Stimulated activated CD4-positive, alpha-beta T cell treated with anti-CD3 and anti-CD28 coated beads, Interleukin-12 subunit alpha, Interleukin-12 subunit beta, amount 100 ng/mL, for 24 hours (primary cell): ENCODE measurements at places on chromosomes 3 and 15.

- no peak for DNase-seq
Measured at GRCh38 chr3:41053220-41053619, 146.1 kb upstream of the CTNNB1 start.

DNA sequence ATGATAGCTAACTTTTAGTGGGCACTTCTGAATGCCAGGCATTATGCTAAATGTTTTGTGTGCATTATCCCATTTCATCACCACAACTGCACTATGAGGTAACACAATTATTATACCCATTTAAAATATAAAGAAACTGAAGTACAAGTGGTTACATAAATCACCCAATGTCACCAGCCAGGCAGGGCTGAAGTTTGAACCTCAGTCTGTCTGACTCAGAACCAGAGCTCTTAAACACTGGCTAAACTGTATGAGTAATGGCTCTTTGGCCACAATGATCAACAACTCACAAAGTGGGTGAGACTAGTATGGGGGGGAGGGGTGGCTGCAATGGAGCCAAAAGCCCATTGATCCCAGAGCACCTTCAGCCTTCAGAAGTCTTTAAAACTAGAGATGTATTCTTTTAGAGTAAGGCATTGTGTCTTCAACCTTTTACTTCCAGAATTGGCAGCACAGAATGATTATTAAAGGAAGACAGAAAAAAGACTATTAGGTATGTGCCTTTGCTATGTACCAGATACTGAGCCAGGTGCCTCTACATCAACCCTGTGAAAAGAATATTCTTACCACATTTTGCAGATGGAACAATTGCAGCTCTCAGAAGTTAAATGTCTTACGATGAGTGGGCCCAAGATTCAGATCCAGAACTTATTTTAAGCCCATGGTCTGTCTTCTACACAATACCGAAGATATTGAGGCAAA lies 166.9 kb downstream of the UACA start:
- no peak for DNase-seq

- DNase-seq: no peak
Measured at GRCh38 chr15:37253877-37254276, 153.5 kb upstream of the MEIS2 start.

GRCh38 chr3:142502187-142502985 lies 54.5 kb upstream of the XRN1 start:
- no peak for DNase-seq

DNA sequence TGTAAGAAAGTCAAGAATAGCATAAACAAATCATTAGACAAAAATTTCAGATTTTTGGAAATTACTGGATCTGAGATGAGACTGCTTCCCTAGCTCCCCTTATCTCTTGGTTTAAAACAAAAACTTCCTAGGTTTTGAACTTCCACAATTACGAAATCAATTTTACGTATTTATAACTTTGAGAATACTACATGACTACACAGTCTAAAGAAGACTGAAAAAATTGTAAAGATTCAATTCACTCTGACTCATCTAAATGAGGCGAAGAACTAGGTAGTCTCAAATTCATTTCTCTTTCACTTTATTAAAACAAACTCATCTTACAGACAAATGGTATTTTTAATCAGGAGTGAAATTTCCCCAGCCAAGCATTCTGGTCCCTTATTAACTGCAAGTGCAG lies 10.3 kb downstream of the CCDC54 start:
- DNase-seq: no peak

DNA sequence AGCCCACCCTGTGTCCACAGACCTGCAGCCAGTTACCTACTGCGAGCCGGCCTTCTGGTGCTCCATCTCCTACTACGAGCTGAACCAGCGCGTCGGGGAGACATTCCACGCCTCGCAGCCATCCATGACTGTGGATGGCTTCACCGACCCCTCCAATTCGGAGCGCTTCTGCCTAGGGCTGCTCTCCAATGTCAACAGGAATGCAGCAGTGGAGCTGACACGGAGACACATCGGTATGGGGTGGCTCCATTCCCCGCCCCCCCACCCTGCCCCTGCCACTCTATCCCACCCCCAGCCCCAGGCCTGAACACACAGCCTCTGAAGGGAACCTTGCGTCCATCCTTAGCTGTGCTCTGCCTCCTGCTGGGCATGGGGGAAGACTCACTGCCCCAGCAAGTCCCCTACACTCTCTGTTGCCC lies 73.2 kb downstream of the AAGAB start:
- no peak for DNase-seq

- DNase-seq: no peak
Measured at GRCh38 chr15:49712846-49713450, 92.1 kb downstream of the DTWD1 start.

DNA sequence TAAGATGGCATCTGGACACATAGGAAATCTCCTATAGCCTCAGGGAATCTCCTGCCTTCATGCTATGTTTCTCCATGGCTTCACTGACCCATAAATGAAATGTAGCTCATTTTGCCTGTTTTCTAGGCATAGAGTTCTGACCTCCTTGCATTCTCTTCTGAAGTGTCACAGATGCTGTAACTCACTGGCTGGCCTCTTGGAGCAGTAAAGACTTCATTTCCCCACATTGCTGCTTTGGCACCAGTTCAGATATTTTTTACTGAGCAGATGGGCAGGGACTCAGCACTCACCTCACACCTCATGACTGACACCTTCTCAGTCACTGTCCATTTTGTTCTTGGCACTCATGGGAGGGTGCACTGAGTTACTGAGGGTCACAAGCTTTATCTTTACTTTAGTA lies 286.7 kb upstream of the TGFBR2 start:
- no peak for DNase-seq

- DNase-seq: no peak
Measured at GRCh38 chr3:150681057-150681456, 22.7 kb downstream of the ERICH6 start.

DNA sequence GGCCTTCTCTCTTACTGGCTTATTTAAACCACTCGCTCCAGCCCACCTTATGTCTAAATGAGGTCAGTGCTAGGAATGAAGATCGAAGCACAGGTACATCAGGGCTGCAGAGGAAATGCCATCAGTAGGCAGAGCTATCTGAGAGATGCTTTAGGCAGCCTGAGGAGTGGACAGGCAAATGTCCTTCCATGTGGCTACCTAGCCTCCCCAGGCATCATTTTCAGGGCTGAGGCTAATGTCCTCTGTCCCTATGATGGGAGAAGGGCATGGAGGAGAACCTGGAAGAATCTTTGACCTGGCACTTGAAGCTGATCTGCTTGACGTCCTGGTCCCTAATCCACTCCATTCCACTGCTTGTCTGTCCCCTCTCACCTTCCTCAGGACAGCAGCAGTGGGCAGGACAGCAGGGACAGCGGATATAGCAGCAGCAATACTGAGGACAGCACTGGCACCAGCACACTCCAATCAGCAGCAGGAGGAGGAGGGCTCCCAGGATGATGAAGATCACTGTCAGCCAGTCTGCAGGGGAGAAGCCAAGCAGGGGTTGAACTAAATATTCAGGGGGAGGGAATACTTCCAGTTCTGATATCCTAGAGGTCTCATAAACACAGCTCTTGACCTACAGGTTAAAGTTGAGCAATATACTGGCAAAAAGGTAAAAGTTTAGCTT lies 21.0 kb downstream of the ILDR1 start:
- no peak for DNase-seq

DNA sequence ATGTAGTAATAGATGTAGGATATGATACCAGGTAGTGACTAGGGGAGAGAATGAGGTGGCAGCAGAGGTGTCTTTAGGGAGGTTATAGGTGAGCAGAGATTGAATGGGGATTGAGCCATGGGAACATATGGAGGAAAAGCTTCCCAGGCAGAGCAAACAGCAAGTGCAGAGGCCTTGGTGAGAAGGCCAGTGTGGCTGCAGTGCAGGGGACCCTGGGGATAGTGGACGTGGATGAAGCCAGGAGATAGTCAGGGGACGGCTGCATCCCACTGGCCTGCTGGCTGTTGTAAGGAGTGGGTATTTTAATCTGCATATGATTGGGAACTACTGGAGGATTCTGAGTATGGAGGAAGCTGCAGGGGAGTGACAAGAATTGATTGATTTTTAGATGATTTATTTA lies 62.7 kb upstream of the TRAK1 start:
- no peak for DNase-seq

DNA sequence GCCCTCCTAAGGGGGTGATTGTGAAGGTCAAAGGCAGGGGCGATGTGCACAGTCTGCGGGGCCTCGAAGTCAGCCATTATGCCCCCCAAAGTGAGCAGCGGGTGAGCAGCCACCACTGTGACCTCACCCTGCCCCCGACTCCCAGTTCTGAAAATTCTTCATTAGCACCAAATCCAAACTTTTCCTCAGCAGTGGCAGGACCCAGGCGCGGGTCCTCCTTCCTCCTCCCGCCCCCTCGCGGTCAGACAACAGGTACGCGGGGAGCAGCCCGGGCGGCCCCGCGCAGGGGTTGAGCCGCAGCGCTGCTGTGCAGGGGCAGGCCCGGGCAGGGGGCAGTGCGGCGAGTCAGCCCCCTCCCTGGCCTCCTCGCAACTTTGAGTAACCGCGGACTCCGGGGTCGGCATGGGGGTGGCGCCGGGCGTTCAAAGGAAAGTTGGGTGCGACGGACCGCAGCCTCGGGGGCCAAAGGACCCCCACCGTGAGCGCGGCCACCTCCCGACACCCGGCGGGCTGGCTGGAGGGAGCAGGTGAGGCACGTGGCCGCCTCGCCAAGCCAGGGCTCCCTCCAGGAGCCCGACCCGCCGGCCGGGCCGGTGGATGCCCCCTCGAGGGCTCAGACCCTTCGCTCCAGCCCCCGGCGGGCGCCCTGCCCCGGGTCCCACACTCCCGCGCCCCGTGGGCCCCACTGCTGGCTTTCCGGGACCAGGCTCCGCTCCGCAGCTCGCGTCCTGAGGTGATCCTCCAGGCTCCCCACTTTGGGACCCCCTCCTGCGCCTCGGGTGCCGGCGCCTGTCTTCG lies 49.4 kb upstream of the CCDC174 start:
- DNase-seq: no peak
